ENCODE measurements at places on chromosomes 1 and 21.

- no peak overlapping the region for H3K27ac ChIP-seq
- peaks cover 32% of the 10 kb centered on the region for H3K36me3 ChIP-seq
- H3K4me3 ChIP-seq = no peak overlapping the region
- no peaks in the 10 kb centered on the region for H3K27me3 ChIP-seq
- DNase-seq = no peak
- no peaks in the 10 kb centered on the region for H3K4me1 ChIP-seq
These were observed 28.8 kb downstream of the MEF2D start for GRCh38 chr1:156471496-156472490.

GRCh38 chr1:71228241-71228640 lies 147.4 kb upstream of the ZRANB2 start:
- no peak overlapping the region for H3K27ac ChIP-seq
- no peaks in the 10 kb centered on the region for H3K4me1 ChIP-seq
- H3K27me3 ChIP-seq = no peaks in the 10 kb centered on the region
- H3K4me3 ChIP-seq = no peak overlapping the region
- H3K36me3 ChIP-seq = no peaks in the 10 kb centered on the region

GRCh38 chr1:161086457-161086856 lies 2.9 kb downstream of the NECTIN4 start:
- no peaks in the 10 kb centered on the region for H3K4me1 ChIP-seq
- no peaks in the 10 kb centered on the region for H3K27me3 ChIP-seq
- no peak overlapping the region for H3K4me3 ChIP-seq
- H3K27ac ChIP-seq = no peak overlapping the region
- H3K36me3 ChIP-seq = no peaks in the 10 kb centered on the region

DNA sequence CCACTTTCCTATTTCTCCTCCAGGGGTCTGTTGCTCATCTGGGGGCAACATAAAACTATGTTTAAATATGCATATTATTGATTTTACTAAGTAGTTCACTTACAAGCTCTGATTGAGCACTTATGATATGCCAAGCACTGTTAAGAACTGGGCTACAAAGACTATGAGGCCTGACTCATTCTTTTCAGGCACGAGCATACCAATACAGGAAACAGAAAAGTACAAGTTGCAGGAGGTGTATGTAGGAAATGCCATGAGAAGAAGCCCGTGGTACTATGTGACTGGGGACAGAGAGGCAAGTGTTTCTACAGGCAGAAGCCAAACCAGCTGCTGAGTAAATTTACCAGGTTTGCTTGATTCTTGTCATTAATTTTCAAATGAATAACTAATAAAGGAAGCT lies 120.4 kb upstream of the PTGFR start:
- no peaks in the 10 kb centered on the region for H3K36me3 ChIP-seq
- H3K4me3 ChIP-seq = no peak overlapping the region
- H3K27me3 ChIP-seq = no peaks in the 10 kb centered on the region
- peak; percentile 46 for DNase-seq

DNA sequence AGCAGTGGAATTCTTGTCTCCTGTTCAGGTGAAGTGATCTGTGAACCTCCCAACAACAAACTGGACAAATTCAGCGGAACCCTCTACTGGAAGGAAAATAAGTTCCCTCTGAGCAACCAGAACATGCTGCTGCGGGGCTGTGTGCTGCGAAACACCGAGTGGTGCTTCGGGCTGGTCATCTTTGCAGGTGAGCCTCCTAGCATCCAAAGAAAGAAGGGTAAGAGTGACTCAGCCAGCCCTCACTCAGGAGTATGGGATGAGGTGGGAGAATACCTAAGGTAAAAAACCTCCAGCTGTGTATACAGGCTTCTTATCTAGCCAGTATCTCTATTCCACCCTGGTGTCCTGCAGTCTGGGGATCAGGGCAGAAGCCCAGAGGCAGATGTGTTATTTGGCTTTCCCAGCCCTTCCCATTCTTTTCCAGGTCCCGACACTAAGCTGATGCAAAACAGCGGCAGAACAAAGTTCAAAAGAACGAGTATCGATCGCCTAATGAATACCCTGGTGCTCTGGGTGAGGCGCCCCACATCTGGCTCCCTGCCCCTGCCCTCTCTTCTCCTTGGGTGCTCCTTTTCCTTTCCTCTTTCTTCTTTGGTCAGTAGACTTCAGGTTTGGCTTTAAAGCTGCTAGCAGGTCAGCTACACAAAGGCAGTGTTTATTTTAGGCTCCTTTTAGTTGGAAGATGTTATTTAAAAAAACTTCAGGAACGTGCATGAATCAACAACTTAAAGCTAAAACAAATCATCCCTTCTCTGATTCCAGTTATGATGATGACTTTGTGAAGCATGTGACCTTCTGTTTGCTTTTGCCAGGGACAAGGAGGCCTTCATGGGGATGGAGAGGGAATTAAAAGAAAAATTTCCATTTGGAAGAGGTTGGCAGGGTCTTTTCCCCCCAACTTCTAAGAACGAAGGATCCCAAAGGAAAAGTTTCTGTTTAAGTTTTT lies 9.0 kb downstream of the ATP8B2 start:
- H3K4me3 ChIP-seq = no peak overlapping the region
- H3K27me3 ChIP-seq = no peaks in the 10 kb centered on the region

DNA sequence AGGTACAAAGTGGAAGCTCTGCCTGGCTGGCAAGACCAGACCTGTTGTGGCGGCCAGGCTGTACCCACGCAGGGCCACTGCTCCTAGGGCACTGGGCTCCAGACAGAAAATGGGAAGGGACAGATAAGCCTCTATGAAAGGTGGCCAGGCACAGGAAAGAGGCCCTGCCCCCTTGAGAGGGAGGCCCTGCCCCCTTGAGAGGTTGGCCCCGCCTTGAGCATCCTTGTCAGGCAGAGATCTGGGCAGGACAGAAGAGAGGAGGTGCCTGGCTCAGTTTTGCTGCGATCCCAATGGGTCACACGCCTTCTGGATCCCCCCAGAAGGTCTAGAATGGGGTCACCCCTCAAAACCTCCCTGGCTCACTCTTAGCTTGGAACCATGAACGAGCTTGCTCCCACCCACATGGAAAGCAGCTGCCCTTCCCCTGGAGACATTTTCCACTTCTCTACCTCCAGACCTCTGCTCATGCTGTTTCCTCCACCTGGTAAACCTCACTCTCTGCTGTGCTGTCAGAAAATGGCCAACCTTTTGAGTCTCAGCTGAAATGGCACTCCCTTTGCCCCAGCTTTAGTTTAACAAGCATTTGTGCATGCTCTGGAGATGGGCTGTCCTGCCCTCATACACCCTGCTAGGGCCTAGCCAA lies 17.5 kb upstream of the ECE1 start:
- H3K4me1 ChIP-seq = no peaks in the 10 kb centered on the region
- no peaks in the 10 kb centered on the region for H3K36me3 ChIP-seq
- H3K27me3 ChIP-seq = no peaks in the 10 kb centered on the region
- DNase-seq = no peak

- DNase-seq = no peak
- H3K4me3 ChIP-seq = peak overlapping the region; percentile 72
- H3K27ac ChIP-seq = no peak overlapping the region
- H3K4me1 ChIP-seq = peaks cover 9% of the 10 kb centered on the region
- H3K36me3 ChIP-seq = no peaks in the 10 kb centered on the region
These were observed 1.5 kb downstream of the TGFB2 start for GRCh38 chr1:218346391-218347204.

- no peaks in the 10 kb centered on the region for H3K36me3 ChIP-seq
- H3K27me3 ChIP-seq = no peaks in the 10 kb centered on the region
- no peak for DNase-seq
- H3K4me3 ChIP-seq = no peak overlapping the region
- H3K4me1 ChIP-seq = peaks cover 20% of the 10 kb centered on the region
These were observed 2.5 kb upstream of the ST3GAL3 start for GRCh38 chr1:43704838-43705237.

GRCh38 chr21:34593954-34594531 lies 20.9 kb downstream of the RCAN1 start:
- no peaks in the 10 kb centered on the region for H3K4me1 ChIP-seq
- no peak overlapping the region for H3K27ac ChIP-seq
- H3K27me3 ChIP-seq = no peaks in the 10 kb centered on the region
- no peaks in the 10 kb centered on the region for H3K36me3 ChIP-seq

GRCh38 chr1:51535006-51535592 lies 16.0 kb upstream of the EPS15 start:
- DNase-seq = peak; percentile 61
- H3K27me3 ChIP-seq = no peaks in the 10 kb centered on the region
- H3K4me3 ChIP-seq = no peak overlapping the region
- no peaks in the 10 kb centered on the region for H3K36me3 ChIP-seq

GRCh38 chr1:192516776-192517297 lies 58.7 kb upstream of the RGS1 start:
- peaks cover 57% of the 10 kb centered on the region for H3K4me1 ChIP-seq
- H3K27ac ChIP-seq = peak overlapping the region; percentile 92
- DNase-seq = peak; percentile 99
- H3K27me3 ChIP-seq = no peaks in the 10 kb centered on the region

- DNase-seq = no peak
- H3K4me1 ChIP-seq = peaks cover 14% of the 10 kb centered on the region
- H3K27me3 ChIP-seq = no peaks in the 10 kb centered on the region
- H3K27ac ChIP-seq = no peak overlapping the region
These were observed 37.8 kb upstream of the GADD45A start for GRCh38 chr1:67647036-67647798.

- no peak overlapping the region for H3K4me3 ChIP-seq
- peaks cover 53% of the 10 kb centered on the region for H3K27me3 ChIP-seq
- no peaks in the 10 kb centered on the region for H3K4me1 ChIP-seq
- no peaks in the 10 kb centered on the region for H3K36me3 ChIP-seq
These were observed 275.7 kb upstream of the C1orf174 start for GRCh38 chr1:4175566-4176405.

DNA sequence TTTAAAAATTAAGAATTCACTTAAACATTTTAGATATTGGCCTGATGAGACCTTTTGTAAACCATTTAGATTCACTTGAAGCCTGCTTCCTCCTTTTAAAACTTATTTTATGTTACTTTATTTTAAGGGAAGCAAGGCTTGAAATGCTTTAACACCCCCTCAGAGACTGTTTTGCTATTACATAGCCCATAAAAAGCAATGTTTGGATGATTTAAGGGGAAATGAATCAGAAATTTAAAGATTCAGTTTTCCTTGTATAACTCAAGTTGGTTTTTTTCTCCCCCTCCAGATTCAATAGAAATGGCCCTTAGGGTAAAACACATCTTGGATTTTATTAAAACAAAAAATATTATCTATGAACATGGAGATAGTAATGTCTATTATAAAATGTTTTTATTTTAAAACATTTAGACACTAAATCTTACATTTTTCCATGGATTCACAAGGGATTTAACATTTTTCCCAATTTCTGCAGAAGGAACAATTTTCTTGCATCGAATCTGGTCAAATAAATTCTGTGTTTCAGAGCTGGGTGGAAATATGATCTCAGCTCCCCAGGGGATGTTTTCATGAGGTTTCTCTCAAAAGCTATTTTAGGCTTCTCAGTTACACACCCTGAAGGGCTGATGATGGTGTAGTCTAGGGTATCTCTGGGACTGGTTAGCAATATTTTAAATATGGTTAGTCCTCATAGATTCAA lies 69.3 kb upstream of the WARS2 start:
- H3K27me3 ChIP-seq = no peaks in the 10 kb centered on the region
- no peak for DNase-seq
- H3K4me3 ChIP-seq = no peak overlapping the region
- H3K36me3 ChIP-seq = no peaks in the 10 kb centered on the region
- H3K4me1 ChIP-seq = no peaks in the 10 kb centered on the region
- no peak overlapping the region for H3K27ac ChIP-seq

GRCh38 chr1:185860859-185861258 lies 126.7 kb downstream of the HMCN1 start:
- no peak overlapping the region for H3K4me3 ChIP-seq
- no peak overlapping the region for H3K27ac ChIP-seq
- DNase-seq = no peak
- no peaks in the 10 kb centered on the region for H3K36me3 ChIP-seq
- no peaks in the 10 kb centered on the region for H3K4me1 ChIP-seq

GRCh38 chr1:184633785-184634184 lies 120.9 kb downstream of the EDEM3 start:
- no peak overlapping the region for H3K4me3 ChIP-seq
- H3K4me1 ChIP-seq = no peaks in the 10 kb centered on the region
- H3K27ac ChIP-seq = no peak overlapping the region
- DNase-seq = no peak
- no peaks in the 10 kb centered on the region for H3K27me3 ChIP-seq
- H3K36me3 ChIP-seq = no peaks in the 10 kb centered on the region

DNA sequence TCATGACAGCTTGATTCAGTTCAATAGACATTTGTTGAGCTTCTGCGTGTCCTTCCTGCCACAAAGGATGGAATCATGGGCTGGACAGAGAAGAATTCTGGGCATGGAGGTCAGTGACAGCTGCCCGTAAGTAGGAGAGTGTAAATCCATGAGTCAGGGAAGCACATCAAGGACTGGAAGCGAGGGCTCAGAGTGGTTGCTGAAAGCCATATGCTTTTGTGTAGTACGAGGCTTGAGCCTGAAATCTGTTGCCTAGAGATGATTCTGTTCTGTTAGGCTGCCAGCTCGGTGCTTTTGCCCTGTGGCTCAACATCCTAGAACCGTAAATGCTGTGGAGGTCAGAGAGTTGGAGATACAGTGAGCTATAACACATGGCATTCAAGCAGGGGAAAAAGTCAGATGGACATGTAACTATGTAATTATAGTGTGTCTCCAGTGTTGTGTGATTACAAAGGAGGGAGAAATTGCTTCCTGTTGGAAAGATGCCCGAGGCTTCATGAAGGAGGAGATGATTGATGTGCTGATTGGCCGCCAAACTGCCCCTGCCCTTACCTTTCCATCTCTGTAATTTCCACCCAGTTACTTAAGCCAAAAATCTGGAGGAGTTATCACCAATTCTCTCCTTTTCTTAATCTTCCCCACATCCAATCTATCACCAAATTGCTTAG lies 92.8 kb upstream of the CACNA1E start:
- no peak for DNase-seq
- no peaks in the 10 kb centered on the region for H3K36me3 ChIP-seq
- no peaks in the 10 kb centered on the region for H3K4me1 ChIP-seq
- no peaks in the 10 kb centered on the region for H3K27me3 ChIP-seq

DNA sequence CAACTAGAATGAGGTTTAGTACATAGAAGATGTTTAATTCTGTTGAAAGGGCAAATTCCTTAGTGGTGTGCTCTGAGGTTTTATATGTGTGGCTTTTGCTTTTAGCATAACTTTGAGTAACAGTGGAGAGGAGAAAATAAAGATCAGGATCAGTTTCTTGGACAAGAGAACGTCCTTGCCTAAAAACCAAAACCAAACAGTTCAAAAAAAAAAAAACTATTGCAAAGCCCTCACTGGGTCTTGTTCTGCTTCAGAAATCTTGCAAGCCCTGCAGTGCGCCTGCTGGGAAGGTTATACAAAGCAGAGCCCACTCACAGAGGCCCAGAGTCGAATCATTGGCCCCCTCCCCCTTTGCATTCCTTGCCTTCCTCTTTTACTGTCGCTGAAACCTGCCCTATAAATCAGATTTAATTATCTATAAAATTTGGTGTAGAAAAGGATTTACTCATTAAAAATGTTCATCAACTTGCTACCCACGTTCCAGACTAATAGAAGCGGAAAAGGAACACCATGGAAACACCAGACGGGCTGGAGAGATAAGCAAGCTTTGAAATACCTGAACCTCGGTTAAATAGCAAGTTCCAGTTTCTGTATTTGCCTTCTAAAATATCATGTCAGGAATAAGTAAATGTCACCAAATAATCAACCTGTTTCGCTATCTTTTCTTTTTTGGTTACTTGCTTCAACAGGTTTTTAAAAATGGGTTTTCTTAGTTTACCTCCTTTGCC lies 201.6 kb upstream of the PTBP2 start:
- H3K27me3 ChIP-seq = no peaks in the 10 kb centered on the region
- H3K4me1 ChIP-seq = no peaks in the 10 kb centered on the region
- H3K27ac ChIP-seq = no peak overlapping the region
- no peaks in the 10 kb centered on the region for H3K36me3 ChIP-seq
- DNase-seq = no peak

- H3K36me3 ChIP-seq = no peaks in the 10 kb centered on the region
- DNase-seq = no peak
- H3K27me3 ChIP-seq = no peaks in the 10 kb centered on the region
- no peak overlapping the region for H3K27ac ChIP-seq
- H3K4me1 ChIP-seq = peaks cover 11% of the 10 kb centered on the region
- H3K4me3 ChIP-seq = no peak overlapping the region
These were observed 29.9 kb upstream of the DDAH1 start for GRCh38 chr1:85494904-85495266.
